ENCODE measurements at places on chromosomes 1 and 21.

DNA sequence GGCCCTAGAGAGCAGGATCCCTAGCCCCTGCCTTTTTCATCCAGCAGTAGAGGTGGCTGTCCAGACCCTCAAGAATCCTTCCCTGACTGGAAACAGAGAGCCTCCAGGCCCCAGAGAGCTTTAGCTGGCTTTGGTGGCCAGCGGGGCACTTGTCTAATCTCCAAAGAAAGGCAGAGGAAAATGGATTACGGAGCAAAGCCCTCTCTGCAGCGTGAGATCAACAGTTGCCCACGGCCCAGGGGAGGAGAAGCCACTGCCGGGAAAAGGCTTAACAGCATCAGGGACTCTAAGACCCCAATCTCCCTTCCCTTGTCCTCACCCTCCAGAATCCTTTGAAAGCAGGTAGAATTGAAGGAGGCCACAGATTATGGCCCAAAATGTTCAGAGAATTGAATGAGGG lies 35.8 kb upstream of the GRIK3 start:
- no peak for DNase-seq

DNA sequence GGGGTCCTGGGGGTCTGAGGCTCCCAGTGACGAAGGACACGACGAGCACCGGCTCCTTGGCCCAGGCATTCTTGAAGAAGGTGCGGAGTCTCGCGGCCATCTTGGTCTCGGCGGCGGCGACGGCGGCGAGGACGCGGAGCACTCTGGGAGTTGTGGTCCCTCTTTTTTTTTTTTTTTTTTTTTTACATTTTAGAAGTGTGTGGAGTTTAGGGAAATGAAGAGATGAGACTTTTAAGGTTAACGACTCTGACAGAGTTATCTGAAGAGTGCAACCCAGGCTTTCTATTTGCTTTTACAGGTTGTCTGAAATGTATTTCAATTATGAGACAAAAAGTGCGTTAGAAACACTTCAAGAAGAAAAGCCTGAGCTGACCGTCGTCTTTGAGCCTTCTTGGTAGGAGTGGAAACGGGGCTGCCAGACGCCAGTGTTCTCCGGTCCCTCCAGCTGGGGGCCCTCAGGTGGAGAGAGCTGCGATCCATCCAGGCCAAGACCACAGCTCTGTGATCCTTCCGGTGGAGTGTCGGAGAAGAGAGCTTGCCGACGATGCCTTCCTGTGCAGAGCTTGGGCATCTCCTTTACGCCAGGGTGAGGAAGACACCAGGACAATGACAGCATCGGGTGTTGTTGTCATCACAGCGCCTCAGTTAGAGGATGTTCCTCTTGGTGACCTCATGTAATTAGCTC lies 9.7 kb downstream of the OR2B11 start:
- DNase-seq = peak; percentile 35

- DNase-seq = no peak
Observed at GRCh38 chr1:150997949-150998348, 8.8 kb downstream of the MINDY1 start.

GRCh38 chr21:29163341-29164115 lies 33.1 kb downstream of the MAP3K7CL start:
- no peak for DNase-seq

- no peak for DNase-seq
Observed at GRCh38 chr1:51214615-51215131, 21.4 kb upstream of the RNF11 start.

DNA sequence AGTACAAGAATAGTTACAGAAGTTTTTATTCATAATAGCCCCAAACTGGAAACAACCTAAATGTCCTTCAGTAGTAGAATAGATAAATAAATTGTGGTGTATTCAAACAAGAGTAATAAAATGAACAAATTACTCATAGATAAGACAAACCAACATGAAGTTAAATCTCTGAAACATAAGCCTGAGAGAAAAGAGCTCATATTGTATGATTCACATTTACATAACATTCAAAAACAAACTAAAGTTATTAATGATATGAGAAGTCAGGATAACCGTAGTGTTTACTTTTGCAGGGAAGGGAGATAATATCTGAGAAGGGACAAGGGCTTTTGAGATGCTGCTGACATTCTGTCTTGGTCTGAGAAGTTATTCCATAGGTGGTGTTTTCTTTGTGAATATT lies 13.5 kb downstream of the STPG1 start:
- DNase-seq = no peak

- DNase-seq = no peak
Observed at GRCh38 chr1:17826165-17826488, 71.0 kb downstream of the ACTL8 start.

DNA sequence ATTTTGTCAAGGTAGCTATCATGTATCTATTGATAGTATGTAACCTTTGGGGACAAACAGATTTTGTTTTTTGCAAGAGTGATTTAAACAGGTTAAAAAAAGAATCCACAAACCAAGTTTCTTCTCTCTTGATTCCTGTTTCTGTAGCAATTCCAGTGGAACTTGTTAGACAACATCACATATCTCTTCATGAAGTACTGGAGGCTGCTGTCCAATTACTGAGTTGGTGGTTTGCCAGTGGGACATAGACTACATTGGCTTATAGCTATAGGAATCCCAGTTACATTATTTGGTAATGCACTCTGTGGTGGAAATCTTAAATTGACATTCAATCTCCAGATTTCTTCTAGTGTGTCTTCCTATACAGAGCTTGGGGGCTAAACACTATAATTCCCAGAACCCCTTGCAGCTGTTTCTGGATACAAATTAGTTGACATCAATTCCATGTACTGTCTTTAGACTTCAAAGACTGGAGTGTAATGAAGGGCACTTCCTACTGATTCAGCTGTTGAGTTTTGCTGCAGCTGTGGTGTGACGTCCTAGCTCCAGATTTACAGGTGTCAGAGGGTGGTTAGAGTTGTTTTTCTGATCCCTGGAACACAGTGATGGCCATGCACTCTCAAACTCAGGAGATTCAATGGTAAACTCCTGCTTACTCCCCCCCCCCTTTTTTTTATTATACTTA lies 29.4 kb upstream of the GCLM start:
- DNase-seq = no peak

All from smooth muscle cell of the brain vasculature (primary cell).